Stimulated activated CD4-positive, alpha-beta T cell treated with anti-CD3 and anti-CD28 coated beads, TNF-alpha, amount 100 ng/mL, for 1 hour (primary cell): ENCODE measurements at places on chromosomes 13 and 19.

- DNase-seq, result no peak
These were observed 12.2 kb downstream of the THSD1 start for GRCh38 chr13:52393572-52394357.

GRCh38 chr13:65336087-65336749 is 1893.9 kb downstream of the PCDH9 start:
- no peak for DNase-seq

GRCh38 chr19:51094696-51095279 is 12.1 kb upstream of the KLK14 start:
- peak; percentile 23 for DNase-seq

GRCh38 chr13:26061947-26062346 is 10.1 kb upstream of the SHISA2 start:
- no peak for DNase-seq

DNA sequence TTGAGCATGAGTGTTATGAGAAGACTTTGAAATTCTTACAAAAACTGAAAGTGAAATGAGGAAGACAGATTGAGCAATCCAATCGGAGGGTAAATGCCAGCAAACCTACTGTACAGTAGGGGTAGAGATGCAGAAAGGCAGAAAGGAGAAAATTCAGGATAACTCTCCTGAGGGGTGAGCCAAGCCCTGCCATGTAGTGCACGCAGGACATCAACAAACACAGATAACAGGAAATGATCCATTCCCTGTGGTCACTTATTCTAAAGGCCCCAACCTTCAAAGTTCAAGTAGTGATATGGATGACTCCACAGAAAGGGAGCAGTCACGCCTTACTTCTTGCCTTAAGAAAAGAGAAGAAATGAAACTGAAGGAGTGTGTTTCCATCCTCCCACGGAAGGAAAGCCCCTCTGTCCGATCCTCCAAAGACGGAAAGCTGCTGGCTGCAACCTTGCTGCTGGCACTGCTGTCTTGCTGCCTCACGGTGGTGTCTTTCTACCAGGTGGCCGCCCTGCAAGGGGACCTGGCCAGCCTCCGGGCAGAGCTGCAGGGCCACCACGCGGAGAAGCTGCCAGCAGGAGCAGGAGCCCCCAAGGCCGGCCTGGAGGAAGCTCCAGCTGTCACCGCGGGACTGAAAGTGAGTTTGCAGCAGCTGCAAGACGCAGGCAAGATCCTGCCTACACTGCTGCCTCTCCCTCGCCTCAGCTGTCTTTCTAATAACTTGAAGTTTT is at the start of gene TNFSF13B:
Gene TNFSF13B, plus strand, starts transcription at position 118 of the 728 bp plus-strand sequence. Its CDS starts 178 bp downstream, at position 296.
- DNase-seq, result no peak

DNA sequence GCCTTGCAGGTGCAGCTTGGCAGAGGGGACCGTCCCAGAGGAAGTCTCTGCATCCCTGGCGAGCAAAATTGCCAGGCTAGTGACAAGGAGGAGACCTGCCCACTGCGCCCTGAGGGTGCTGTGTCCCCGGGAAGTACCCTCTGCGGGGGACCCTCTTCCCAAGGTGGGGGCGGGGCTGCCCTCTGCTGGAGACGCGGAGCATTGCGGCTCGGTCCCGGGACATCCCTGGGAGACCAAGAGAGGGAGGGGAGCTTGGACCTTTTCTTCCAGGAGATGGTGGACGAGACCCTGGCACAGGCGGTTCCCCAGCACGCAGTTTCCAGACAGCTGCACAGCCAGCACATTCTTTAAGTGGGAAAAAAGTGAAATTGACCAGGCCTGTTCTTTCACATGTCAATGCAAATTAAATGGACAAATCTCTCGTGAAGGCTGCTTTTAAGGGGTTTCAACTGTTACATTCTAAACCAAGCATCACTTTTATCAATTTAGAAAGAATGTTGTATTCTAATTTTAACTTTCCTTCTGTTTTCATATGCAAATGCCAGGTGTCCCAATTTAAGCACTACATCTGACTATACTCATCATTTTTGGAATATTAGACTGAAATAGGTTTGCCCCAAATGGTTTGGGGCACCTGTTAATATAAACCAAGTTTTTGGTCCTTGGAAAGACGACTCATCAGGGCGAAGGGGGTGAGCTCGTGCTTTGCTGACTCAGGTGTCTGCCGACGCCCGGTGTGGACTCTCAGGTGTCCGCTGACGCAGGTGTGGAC is 60.7 kb downstream of the MCF2L start:
- no peak for DNase-seq

DNA sequence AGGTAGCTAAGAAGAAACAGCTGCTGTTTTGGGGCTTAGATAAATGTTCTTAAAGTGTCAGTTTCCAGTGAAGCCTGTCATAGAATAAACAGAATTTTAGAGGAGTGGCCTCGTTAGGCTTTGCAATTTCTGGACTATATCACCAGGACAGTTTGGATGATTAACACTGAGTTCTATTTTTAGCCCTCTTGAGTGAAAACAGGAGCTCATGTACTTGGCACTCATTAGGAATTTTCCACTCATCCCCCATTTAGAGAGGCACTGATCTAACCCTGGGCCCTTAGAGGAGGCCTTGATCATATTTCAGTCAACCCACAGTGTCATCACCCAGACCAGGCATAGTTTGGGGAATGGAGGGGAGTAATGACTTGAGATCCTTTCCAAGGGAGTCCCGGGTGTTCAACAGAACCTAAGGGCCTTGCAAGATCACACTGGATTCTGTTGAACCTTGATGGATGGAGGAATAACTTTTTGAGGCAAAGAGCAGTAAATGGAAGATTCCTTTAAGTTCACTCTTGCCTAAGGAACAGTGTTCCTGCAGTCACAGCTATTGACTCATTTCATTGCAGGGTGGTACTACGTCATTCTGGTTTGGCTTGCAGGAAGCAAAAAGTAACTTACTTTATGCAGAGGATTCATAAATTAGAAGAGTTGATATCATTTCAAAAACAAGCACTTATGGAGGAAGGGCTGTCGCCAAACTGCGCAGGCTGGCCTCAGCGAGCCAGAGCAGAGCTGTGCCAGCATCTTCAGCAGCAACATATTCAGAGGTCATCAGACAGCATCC is 160.2 kb downstream of the SLC7A1 start:
- no peak for DNase-seq

GRCh38 chr13:23321535-23322241 is 111.8 kb downstream of the SACS start:
- no peak for DNase-seq

DNA sequence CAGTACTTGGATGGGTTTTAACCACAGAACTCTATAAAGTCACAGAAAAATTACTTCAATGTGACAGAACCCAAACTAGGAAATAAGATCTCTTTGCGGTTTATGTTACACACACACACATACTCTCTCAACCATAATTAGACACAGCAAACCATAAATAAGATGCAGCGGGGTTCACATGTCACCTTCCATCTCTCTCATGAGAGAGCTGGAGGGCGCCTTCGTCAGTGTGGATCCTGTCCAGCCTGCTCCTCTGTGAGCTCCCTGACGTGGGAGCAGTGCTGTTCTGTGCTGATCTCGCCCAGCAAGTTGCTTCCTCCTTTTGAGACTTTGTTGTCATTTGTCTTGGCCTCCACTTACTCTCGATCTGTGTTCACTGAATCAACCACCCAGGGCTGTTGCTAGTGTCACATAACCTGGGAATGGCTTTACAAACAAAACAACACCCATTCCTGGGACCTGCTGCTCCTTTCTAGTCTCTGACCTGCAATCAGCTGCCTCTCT is 204.9 kb upstream of the KL start:
- DNase-seq, result no peak

DNA sequence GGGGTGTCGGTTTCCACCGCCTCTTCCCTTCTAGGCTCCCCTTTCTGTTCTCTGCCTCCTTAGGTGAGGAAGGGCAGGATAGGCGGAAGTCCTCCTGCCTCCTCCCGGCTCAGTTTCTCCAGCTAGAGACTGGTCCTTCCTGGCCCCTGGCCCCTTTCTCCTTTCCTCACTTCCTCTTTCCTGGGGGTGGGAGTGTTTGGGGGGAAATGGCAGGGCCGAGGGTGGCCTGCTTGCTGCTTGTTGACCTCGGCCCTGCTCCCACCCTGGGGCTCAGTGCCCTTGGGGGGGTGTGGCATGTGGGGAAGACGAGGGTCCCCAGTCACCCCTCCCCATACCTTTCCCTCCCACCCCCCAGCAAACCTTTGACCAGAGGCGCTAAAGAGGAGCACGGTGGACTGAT is 5.0 kb downstream of the U2AF2 start:
- no peak for DNase-seq

GRCh38 chr19:6260912-6261650 is 18.7 kb downstream of the MLLT1 start:
- DNase-seq, result no peak

DNA sequence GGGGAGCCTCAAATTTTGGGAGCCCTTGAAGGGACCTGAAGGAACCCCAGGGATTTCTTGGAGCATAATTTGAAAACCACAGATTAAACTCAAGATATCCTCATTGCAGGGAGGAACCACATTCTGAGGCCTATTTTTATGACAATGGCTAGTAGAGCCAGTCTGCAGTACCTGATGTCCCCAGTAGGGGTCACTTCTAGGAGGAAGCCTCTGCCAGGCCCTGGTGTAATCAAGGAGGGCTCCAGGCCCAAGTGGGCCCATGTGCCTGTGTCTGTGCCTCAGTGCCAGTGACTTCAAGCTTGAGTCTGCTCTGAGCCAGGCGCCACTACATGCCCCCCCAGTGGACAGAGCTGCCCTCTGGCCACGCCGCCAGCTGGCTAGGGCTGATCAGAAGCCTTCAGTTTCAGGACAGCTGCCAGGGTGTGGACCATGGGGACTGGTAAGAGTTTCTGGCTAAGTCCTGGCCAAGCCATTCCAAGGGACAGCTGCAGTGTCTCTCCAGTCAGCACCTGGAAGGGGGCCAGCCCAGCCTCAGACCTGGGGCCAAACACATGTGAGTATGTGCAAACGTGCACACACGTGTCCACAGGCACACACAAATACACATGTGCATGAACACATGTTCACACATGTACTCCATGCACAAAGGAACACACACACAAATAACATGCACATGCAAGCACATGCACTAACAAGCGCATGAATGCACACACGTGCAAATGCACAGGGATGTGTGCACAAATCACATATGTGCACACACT is 20.5 kb upstream of the SLC7A10 start:
- DNase-seq, result no peak

DNA sequence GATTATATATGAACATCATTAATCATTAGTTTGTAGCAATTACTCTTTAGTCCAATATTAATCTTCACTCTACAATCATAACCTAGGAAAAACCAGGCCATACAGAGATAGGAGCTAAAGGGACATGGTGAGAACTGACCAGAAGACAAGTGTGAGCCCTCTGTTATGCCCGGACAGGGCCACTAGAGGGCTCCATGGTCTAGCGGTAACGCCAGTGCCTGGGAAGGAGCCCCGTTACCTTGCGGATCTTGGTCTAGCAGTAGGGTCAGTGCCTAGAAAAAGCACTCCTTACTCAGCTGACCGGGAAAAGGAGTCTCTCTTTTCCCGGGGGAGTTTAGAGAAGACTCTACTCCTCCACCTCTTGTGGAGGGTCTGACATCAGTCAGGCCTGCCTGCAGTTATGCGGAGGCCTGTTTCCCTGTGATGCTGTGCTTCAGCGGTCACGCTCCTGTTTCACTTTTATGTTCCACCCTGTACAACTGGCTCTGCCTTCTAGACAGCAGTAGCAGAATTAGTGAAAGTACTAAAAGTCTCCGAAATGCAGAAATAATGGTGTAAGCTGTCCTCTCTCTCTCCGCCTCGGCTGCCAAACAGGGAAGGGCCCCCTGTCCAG is 13.8 kb downstream of the OR7D4 start:
- peak; percentile 41 for DNase-seq

DNA sequence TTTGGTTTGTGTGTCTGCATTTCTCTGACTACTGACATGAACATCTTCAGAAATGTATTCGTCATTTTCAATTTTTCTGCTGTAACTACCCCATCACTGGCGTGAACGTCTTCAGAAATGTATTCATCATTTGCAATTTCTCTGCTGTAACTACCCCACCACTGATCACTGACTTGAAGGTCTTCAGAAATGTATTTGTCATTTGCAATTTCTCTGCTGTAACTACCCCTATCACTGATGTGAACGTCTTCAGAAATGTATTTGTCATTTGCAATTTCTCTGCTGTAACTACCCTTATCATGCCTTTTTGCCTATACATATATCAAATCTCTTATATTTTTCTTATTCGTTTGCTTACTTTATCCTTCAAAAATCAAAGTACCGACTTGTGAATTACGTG is 274.0 kb downstream of the EFNB2 start:
- DNase-seq, result no peak

DNA sequence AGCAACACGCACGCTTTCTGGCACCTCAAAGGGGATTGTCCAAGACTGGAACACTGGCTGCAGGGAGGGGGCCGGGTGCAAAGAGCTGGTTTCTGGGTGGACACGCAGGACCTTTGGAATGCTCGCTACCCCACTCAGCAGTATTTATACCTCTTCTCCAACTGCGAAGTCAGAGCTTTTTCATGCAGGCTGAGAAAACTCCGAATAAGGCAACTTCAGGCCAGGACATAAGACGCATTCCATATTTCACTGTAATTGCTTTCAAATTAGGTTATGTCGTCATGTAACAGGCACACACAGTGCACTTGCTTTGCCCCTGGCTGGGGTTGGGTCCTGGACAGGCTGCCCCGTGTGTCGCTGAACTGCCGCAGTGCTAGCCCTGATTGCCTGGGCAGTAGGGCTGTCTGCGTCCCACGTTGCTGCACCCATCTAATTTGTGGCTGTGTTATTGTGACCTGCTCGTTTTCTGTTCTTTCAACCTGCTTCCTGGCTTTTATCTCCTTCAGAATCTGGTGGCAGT is 44.5 kb downstream of the ACTN4 start:
- no peak for DNase-seq

DNA sequence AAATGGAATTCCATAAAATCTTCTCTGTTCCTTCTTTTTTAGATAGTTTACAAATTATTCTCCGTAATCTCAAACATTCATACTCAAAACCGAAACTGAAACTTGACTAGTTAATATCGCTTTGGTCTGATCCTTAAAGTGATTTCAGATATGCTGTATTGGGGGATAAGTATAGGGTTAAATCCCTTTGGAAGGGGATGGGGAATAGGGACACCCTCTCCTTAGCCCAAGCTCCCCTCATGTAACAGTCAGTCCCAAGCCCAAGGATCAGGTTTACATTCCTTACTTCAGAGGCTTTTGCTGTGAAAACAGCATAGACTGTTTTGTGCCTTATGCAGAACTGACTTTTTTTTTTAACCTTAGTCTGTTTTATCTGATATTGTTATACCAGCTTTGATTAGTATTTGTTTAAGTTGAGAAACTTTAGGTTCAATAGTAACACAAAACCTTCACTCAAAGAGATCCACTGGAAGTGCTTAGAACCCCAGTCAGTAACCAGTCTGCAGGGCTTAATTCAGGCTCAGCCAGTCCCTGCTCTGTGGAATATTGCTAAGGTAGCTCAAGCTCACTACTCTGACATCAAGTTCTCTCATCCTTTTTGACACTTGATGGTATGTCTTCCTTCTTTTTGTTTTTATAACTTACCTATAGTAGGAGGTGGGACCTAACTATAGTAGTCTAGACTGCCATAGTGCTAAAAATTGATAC is 10.5 kb downstream of the CDADC1 start:
- no peak for DNase-seq
